ENCODE measurements at places on chromosomes 12 and 14.

DNA sequence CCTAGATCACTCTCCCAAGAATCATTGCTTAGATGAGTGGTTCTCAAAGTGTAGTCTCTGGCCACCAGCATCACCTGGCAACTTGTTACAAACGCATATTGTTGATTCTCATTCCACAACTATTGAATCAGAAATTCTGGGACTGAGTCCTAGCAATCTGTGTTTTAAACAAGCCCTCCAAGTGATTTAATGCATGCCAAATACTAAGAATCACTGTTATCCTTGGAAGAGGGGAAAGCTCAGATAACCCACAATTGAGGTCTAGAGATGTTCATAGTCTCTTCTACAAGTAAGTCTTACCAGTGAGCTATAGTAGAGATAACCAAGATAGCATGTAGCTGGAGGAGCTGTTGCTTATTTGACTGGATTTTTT is 666.6 kb downstream of the DIO2 start:
- no peak for DNase-seq

DNA sequence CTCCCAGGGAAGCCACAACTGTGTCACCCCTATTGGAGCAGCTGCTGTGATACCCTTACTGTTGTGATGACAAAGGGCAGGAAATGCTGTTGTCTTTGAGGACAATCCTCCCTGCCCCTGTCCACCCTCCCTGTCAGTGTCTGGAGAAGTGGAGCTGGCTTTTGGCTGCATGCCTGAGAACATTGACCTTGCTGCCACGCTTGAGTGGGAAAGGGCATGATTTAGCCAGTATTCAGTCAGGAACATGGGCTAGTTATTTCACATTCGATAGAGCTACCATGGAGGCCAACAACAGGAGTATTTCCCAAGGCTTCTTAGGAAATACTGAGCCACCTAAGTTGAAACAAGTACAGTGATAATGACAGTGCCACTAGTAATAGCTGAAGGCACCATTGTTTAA is 59.4 kb downstream of the MYRFL start:
- no peak for DNase-seq

- no peak for DNase-seq
These were observed 228.9 kb upstream of the EGLN3 start for GRCh38 chr14:34179727-34180126.

DNA sequence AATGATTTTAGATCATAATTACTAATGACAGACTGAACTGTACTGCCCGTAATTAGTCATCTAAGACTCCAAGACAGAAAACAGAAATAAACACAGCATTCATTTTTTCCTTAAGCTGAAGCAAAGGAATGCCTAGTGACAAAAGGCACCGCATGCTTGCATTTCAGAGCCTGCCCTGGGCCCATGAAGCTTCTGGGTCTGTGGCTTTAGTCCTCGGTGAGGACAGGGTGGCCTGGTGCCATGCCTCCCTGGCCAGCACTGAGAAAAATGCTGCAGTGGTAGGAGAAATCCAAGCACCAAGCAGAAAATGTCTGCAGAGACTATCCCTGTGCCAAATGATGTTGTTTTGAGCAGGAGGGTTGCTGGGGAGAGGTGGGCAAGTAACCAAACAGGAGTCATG is 171.6 kb downstream of the CALM1 start:
- DNase-seq = no peak

- DNase-seq = no peak
These were observed 5.5 kb upstream of the ZNF740 start for GRCh38 chr12:53174881-53175491.

DNA sequence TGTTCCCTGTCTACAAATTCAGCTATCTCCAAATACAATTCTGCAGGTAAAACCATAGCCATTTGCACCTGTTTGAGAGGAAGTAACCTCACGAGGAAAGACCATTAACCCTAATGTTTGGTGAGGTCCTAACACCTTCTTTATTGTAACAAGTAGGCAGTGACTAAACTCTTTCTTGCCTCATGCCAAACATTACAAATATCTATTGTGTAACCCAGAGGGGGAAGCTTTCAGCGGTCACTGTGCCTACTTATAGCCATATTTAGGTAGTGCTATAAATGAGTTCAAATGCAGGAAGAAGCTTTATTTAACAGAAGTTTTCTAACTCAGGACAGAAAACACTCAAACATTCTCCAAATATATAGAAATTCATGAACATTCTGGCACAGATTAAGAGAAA is 252.7 kb downstream of the LRFN5 start:
- no peak for DNase-seq

- no peak for DNase-seq
These were observed 25.8 kb upstream of the ACTN1 start for GRCh38 chr14:69004731-69005431.

DNA sequence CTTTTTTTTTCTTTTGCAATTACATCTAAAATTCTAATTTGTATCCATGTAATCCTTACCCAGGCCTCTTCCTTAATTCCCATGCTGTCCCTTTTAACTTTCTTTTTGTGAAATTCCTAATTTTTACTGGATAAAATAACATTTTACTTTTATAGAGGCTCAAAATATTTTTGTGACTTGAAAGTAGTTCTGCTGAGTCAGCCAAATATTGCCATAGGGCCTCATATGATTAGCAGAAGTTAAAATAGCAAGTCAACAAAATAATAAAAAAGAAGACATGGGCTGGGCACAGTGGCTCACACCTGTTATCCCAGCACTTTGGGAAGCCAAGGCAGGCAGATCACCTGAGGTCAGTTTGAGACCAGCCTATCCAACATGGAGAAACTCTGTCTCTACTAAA is 2.0 kb downstream of the C3AR1 start:
- no peak for DNase-seq

GRCh38 chr12:122527478-122527944 is 462 bp downstream of the KNTC1 start:
- DNase-seq = no peak

DNA sequence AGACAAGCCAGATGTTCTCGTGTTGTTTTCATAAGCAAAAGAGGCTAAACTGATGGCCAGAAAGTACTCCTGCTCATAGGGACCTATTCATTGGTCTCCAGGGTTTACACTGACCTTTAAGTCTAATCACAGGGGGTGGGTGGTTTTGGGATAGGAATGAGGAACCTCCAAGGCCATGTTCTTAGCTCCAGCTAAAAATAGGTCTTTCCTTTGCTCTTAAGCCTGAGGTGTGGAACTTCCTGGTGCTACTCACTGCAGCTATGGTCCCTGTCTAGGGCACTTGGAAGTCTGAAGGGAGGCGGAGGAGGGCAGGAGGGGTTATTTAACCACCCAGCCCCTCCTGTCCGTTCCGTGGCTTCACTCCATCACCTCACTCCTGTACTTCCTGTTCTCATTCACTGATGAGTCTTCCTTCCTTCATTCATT is 18.6 kb downstream of the GPRC5A start:
- no peak for DNase-seq
